Stimulated activated naive B cell treated with anti-CD40 and anti-IgM and Interleukin-4, amounts not matched to agents 10 μg/mL and 1 μg/mL and 100 μg/mL, for 72 hours (primary cell): ENCODE measurements at places on chromosomes 4 and X.

GRCh38 chr4:106618956-106619355, 250.4 kb upstream of the GIMD1 start:
- no peak overlapping the region for H3K27ac ChIP-seq
- no peaks in the 10 kb centered on the region for H3K4me1 ChIP-seq
- DNase-seq, result no peak
- H3K36me3 ChIP-seq, result no peaks in the 10 kb centered on the region
- H3K27me3 ChIP-seq, result no peaks in the 10 kb centered on the region
- no peak overlapping the region for H3K4me3 ChIP-seq

DNA sequence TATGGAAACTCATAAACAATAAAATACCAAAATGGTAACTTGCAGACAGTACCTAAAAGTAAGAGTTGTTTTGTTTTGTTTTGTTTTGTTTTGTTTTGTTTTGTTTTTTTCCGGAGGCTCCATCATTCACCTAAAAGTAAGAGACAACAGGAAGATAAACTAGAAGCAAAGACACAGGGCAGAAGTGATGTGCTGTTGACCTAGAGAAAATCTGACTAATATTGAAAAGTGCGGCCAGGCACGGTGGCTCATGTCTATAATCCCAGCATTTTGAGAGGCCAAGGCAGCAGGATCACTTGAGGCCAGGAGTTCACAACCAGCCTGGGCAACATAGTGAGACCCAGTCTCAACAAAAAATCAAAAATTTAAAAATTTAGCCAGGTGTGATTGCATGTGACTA, 5.6 kb upstream of the CENPC start:
- peaks cover 34% of the 10 kb centered on the region for H3K4me1 ChIP-seq
- H3K27me3 ChIP-seq, result no peaks in the 10 kb centered on the region
- H3K27ac ChIP-seq, result peak overlapping the region; percentile 84
- H3K4me3 ChIP-seq, result peak overlapping the region; percentile 48
- H3K36me3 ChIP-seq, result no peaks in the 10 kb centered on the region
- no peak for DNase-seq

GRCh38 chr4:97910005-97910404, 233.3 kb downstream of the STPG2 start:
- no peaks in the 10 kb centered on the region for H3K27me3 ChIP-seq
- peaks cover 2% of the 10 kb centered on the region for H3K36me3 ChIP-seq
- DNase-seq, result no peak
- H3K4me1 ChIP-seq, result no peaks in the 10 kb centered on the region
- no peak overlapping the region for H3K27ac ChIP-seq

- H3K36me3 ChIP-seq, result peaks cover 13% of the 10 kb centered on the region
- peaks cover 13% of the 10 kb centered on the region for H3K4me1 ChIP-seq
- no peak for DNase-seq
Observed at GRCh38 chr4:121693450-121693849, 3.3 kb downstream of the ANXA5 start.
